Lung (tissue), 17 donors: ENCODE measurements at places on chromosomes 6 and 20. TPM values are rescaled to one million over a fixed set of nuclear protein-coding genes. Genes with fewer than 3 reads are reported as not detected.

The C20orf202 gene
- 1.0 TPM for total RNA-seq

The TRDN gene
- total RNA-seq: not detected

DNA sequence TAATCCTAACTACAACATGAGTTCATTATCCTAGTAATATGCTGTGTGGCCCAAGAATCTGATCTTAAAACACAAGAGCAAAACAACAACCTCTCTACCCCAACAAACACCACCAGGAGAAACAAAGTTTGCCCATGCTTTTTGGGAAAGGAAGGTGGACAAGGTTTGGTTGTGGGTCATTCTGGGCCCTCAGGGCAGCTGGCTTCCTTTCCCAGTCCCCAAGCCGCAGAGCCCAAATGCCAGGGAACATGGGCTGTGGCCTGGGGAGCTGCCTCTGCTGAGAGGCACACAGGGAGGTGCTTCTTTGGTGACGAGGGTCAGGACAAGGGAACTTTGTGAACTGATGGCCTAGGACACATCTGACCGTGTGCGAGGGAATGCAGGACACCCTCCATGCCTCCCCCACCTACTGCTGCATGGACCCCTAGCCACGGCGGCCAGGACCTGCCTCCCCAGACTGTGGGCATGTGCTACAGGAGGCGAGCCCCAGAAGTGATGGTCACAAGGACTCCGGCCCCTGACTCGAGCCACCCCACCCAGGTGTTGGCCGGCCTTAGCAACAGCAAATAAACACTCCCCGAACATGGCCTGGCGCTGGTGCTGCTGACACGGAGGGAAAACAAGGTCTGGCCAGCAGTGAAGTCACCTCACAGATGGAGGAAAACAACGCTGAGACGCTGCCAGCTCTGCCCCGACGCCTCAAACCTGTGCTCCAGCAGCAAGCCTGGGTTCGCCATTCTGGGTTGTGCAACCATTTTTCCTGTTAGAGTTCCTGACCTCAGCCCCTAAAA, 55.6 kb downstream of the RRBP1 start:
- DNase-seq: no peak

DNA sequence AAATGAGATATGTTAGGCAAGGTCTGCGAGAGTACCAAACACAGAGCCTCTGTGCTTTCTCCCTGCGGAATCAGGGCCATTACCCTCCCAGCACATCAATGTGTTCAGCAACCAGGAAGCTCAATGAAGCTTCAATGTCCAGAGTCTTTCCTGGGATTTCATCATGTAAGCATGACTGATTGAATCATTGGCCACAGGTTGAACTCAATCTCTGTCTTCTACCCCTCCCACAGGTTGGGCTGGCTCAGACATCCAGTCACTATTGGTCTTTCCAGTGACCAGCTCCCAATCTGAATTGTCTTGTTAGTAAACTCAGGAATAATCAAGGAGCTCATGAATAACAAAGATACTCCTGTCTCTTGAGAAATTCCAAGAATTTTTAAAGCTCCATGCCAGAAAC, 2.7 kb upstream of the DTD1 start:
- no peak for DNase-seq

GRCh38 chr6:136113736-136114173, 136.4 kb downstream of the MTFR2 start:
- DNase-seq: peak; percentile 86
